ENCODE measurements at places on chromosomes 3 and 15.

- no peak for DNase-seq
Measured at GRCh38 chr3:96538186-96538585, 276.2 kb upstream of the EPHA6 start.

GRCh38 chr15:48370460-48370859, 39.2 kb downstream of the DUT start:
- DNase-seq: no peak

DNA sequence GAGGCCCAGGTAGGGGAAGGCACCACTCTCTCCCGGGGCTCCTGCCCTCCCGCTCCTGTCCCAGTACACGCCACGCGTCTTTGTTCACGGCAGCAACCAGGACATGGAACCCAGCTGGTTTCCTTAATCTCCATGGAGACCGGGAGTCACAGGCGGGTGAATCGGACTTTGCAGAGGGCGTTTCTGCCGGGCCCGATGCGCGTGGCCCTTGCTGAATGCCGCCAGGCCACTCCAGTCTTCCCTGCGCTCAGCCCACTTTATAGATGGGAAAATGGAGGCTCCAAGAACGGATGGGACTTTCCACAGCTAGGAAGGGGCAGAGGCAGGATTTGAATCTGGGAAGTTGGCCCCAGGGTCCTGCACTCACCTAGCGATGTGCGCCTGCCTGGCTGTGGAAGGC, 7.4 kb downstream of the PLXND1 start:
- DNase-seq: no peak

DNA sequence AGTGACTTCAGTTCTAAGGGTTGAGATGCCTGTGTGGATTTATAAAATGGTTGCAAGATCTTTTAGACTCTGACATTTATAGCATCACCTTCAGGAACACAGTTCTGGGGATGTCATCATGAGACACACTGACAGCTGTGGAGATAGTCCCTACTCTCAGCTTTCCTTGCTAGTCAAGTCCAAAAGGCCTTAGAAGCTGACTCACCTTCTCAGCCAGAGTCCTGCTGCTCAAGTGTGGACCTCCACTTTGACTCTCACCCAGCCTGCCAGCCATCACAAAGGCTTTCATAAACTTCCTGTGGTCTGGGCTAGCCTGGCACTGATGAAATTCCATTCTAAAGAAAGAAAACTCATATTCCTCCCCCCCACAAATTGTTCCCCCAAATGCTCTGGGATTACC, 44.8 kb downstream of the TMEM39A start:
- DNase-seq: no peak

GRCh38 chr15:23503576-23503975, 56.5 kb upstream of the GOLGA6L2 start:
- no peak for DNase-seq

GRCh38 chr3:14299767-14300166, 102.6 kb upstream of the SLC6A6 start:
- DNase-seq: no peak

DNA sequence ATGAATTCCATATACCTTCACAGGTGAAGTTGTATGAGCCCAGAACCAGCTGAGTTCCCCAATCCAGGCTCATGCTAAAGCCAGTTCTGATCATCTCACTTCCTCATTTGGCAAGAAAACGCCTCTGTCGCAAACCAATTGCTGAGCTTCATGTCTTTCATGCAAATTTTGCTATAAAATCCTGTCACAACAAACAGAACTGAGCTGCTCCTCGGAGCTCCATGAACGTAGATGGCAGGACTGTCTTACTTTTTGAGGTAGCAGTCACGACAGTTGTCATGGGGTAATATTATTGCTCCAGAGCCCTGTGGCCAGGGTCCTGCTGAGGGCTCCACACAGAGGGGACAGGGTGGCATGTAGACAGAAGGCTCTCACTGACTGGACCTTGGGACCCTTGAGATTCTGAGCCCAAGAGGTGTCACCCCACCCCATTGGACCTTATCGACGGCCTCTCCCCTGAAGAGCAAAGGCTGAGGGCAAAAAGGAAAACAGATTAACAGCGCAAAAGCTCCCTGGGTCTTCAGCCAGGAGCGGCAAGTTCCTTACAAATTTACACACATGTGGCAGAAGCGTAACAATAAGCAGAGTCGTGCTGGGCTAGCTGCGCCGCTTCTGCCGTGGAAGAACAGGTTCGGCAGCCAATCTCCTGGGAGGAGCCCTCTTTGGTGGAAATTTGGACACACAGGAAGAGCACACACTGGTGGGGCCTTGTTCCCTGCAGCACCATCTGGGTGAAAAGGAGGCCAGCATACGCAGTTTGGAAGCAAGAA, 249.2 kb downstream of the OPA1 start:
- DNase-seq: no peak

GRCh38 chr3:122392868-122393844, 9.2 kb downstream of the FAM162A start:
- DNase-seq: no peak

DNA sequence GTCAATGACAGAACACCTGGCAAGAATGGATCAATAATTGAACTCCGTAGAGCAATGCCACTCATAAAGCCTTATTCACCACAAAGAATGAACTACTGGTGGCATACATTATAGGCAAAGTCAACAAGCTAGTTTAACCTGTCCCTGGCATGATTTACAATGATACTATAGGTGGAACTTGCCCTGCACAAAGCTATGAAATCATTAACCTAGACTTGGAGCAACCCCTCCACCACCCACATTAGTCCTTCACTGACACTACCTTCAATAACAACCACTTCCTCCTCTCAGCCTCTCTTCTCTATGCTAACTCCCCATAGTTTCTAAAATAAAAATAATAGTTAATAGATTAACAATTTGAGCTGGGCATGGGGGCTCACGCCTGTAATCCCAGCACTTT, 54.4 kb downstream of the ACAP2 start:
- DNase-seq: no peak

GRCh38 chr3:40468018-40468417, 8.9 kb upstream of the ZNF619 start:
- DNase-seq: no peak

GRCh38 chr3:13325892-13326443, 94.2 kb downstream of the NUP210 start:
- DNase-seq: no peak

GRCh38 chr3:194521510-194522260, 34.9 kb upstream of the ATP13A3 start:
- DNase-seq: no peak

DNA sequence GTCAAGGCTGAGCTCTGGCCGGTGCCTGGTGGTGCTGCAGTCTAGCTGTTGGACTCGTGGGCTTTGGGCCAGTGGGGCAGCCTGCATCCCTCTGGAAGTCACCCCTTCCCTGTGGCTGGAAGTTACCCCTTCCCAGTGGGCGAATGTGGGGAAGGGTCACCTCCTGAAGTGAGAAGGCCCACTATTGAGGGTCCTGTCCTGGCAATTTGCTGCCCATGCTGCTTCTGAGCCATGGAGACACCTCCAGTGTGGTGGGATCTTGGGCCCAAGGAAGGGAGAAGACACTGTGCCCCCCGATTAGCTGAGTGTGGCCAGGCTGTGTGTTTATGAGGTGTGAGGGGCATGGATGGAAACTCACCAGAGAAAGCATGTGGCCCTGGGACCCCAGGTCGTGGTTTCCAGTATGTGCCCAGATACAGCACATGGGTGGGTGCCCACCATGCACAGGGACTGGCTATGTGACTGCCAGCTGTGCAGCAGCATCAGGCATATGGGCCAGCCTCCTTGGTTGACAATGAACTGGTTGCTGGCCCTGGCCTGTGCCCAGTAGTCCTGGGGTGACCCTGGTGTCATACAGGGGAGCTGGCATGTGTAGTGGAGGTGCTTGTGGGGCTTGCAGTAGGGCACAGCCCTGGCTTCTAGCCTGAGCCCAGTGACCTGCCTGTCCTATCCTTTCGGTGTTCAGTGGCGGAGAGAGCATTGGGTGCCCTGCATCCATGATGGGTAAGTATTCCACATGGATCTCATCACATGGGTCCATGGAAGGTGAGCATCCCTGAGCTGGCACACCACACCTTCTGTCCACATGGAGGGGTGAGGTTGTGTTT, 221.2 kb downstream of the SNRPN start:
- DNase-seq: no peak

GRCh38 chr15:43800286-43801141, at the start of gene HYPK:
HYPK (plus strand) TSS chr15:43800599; CDS start chr15:43800623, 24 bp downstream.
- DNase-seq: no peak

DNA sequence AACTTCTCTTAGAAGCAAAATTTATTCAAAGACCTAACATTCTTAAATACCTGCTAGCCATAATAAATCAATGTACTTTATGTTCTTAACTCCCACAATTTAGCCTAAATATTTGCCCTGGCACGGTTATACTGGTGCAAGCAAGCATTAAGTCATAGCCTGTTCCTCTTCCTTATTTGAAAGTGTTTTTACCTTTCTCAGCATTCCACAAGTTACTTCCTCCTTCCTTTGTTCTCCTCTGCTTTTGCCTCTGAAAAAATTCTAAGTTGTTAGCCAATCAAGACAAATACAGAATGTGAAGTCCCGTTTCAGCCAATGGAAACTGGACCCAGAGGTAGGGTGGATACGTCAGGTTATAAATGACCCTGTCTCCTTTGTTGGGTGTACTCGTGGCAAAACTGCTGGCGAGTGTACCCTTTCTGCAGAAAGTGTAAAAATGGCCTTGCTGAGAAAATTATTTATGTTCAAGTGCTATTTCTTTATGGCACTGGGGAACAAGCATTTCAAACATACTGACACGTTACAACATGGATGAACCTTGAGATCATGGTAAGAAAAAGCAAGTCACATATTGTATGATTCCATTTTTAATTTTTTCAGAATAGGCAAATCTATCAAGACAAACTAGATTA, 3.1 kb upstream of the TATDN2 start:
- DNase-seq: no peak

DNA sequence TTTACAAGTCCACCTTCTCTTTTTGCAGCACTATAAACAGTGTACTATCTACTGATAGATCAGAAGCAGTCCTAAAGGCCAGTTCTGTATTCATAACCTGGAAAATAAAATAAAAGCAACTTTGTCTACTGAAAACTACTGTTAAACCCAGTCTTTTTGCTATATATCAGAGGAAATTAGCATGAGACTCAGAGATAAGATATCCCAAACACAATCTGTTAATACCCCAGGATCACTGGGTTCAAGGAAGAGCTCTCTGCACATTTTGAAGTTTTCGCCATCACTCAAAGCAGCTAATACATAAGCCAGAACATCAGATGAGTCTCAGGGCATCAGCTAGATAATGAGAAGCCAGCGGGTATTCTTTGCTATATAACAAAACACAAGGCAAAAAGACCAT, 21.8 kb downstream of the OSBPL10 start:
- DNase-seq: no peak

- DNase-seq: no peak
Measured at GRCh38 chr15:70643783-70644125, 119.6 kb downstream of the UACA start.

DNA sequence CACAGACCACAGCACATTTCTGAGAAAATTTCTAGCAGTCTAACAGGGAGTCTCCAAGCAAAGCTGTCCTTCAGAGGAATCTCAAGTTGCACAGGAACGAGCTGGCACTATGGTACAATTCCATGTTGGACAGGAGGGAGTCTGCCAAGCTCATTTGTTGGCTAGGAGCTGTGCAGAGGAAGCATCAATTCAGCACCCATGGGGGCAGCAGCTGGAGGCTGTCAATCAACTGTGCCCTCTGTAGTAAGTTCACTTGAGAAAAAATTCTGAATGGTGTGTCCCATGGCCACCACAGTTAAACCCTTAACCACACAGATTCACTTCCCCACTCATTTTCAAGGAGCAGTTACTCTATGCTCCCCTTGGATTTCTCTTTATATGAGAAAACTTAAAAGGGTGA, 298.5 kb upstream of the PPP2R3A start:
- no peak for DNase-seq

- no peak for DNase-seq
Measured at GRCh38 chr3:122031123-122031468, 9.0 kb upstream of the ILDR1 start.

- DNase-seq: no peak
Measured at GRCh38 chr3:127985655-127986225, 66.5 kb upstream of the SEC61A1 start.
